Activated T-helper 1 cell treated with Interleukin-2 at 50 U/mL for 16 hours (primary cell): ENCODE measurements at places on chromosomes 16 and 17.
A peak's percentile ranks its signal among the peaks of the same experiment; 100 is the strongest.

GRCh38 chr17:31428512-31428911 is 37.0 kb downstream of the RAB11FIP4 start:
- no peak for DNase-seq

GRCh38 chr16:17511340-17511739 is 40.6 kb upstream of the XYLT1 start:
- no peak for DNase-seq

DNA sequence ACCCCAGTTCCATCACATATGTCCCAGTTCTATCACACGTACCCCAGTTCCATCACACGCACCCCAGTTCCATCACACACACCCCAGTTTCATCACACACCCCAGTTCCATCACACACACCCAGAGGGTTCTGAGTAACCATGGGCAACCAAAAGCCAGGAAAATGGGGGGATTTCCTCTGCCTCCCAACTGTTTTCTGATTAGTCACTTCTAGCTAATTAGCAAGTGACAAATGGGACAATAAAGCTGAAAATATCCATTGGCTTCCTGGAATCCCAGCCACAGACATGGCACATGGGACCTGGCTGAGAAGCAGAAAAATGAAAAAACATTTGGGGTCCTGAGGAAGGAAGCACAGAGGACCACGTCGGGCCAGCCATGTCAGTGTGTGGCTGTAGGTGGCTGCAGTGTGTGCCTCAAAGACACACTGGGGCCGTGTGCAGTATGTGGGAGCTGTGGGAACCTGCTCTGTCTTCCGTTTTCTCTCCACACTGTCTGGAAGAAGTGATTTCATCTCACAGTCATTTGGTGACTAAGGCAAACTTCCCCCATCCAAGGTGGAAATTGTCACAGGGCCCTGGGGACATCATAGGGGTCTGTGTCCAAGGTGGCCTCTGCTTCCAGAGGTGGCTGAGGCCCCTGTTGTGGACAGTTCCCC is 106.7 kb downstream of the CMIP start:
- DNase-seq = no peak

DNA sequence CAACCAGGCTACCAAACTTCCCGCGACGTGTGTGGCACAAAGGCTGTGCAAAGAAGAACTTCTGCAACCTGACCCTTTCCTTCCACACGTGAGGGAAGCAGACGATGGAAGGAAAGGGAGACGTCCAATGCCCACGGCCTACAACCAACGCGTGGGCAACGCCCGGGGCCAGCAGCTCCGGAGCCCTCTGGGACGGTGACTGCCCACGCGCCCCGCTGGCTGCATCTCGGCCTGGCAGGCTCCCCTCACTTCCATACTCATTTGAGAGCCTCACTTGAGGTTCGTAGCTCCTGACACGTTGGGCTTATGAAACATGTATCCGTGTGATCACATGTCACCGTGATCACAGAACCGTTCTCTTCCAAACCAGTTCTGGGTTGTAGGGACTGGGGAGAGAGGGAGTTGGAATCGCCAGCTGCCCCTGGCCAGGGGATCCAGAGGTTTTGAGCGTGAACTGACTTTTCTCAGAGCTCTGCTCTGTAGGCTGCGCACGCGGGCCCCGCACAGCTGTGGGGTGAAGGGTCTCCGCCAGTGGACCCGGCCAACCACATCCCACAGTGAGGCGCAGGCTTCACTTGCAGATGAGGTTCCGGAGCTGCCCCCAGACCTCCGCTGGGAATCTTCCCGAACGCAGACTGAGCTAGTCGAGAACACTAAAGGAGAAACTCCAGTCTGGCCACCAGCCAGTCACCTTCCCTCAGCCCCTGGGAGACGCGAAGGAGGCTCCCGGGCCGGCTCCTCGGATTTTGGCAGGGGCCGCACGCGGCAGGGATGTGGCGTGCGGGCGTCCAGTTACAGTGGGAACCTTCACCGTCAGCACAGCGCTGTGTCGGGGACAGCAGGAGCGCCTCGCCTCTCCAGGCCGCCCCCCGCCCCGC is 1.0 kb downstream of the LMF1 start:
- no peak for DNase-seq

- DNase-seq = no peak
Observed at GRCh38 chr17:14048169-14048568, 21.1 kb upstream of the COX10 start.

GRCh38 chr16:8713635-8714172 is 39.3 kb downstream of the ABAT start:
- DNase-seq = no peak

GRCh38 chr16:14036889-14037288 is 34.2 kb upstream of the MRTFB start:
- no peak for DNase-seq

- no peak for DNase-seq
Observed at GRCh38 chr17:6313835-6314234, 121.1 kb downstream of the AIPL1 start.

GRCh38 chr17:76635659-76636360 is 7.7 kb downstream of the ST6GALNAC1 start:
- DNase-seq = no peak

GRCh38 chr17:45759761-45760160 is 24.4 kb upstream of the CRHR1 start:
- DNase-seq = no peak

- DNase-seq = peak; percentile 64
Observed at GRCh38 chr16:84672276-84673202, 24.2 kb downstream of the KLHL36 start.

- no peak for DNase-seq
Observed at GRCh38 chr16:10624527-10624926, 44.1 kb upstream of the EMP2 start.

GRCh38 chr16:26712876-26713275 is 353.9 kb upstream of the C16orf82 start:
- no peak for DNase-seq

GRCh38 chr17:57447990-57448758 is 191.9 kb downstream of the MSI2 start:
- DNase-seq = no peak

DNA sequence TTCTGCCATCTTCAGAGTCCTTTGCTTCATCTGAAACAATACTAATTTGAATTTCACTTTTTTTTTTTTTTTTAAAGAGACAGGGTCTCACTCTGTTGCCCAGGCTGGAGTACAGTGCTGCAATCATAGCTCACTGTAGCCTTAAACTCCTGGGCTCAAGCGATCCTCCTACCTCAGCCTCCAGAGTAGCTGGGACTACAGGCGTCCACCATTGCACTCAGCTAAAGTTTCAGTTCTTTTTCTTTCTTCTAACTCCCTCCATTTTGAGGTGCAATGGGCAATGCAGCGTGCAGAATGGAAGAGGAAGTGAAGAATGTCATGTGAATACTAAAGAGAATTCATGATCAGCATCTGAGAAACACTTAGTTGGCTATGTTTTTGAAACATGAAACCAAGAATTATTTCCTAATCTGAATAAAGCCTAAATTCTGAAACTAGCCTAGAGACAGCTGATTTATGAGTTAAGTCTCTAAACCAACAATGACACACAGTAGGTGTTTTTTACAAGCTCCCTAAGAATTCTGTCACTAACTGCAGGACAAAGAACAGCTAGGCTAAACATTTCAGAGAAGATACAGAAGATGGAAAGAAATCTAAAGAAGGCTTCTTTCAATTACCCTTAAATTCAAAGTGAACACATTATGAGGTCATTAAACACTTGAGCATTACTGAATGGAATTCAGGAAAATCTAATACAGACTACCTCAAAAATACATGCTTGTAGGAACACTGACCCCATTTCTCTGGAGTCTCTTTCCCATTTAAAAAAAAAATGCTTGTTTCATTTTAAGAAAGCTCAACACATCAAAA is 21.0 kb downstream of the SNN start:
- DNase-seq = no peak

DNA sequence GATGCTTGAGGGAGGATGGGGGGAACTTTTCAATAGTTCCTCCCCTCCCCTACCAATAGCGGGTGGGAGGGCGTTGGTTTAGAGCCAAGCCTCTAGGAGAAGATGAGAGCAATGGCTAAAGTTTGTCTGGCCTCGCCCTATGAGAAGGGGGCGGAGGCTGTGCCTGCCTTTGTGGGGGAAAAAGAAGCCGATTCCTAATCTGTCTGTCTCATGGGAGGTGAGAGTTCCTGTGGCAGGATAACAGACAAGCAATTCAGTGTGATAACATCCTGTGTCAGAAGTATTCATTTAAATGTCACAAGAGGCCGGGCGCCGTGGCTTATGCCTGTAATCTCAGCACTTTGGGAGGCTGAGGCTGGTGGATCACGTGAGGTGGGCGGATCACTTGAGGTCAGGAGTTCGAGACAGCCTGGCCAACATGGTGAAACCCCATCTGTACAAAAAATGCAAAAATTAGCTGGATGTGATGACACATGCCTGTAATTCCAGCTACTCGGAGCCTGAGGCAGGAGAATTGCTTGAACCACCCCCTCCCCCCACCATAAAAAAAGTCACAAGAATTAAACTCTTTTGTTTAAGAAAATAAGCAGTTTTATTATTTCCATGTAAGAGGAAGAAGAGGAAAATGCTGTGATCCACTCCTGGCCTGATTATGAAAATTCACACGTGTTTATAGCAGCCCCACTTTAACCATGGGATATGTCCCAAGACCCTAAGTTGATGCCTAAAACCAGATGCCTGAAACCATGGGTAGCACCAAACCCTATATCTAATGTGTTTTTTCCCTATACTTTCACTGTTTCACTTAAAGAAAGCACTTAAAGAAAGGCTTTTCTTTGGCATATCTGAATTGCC is 1.7 kb downstream of the SLFN5 start:
- peak; percentile 66 for DNase-seq

DNA sequence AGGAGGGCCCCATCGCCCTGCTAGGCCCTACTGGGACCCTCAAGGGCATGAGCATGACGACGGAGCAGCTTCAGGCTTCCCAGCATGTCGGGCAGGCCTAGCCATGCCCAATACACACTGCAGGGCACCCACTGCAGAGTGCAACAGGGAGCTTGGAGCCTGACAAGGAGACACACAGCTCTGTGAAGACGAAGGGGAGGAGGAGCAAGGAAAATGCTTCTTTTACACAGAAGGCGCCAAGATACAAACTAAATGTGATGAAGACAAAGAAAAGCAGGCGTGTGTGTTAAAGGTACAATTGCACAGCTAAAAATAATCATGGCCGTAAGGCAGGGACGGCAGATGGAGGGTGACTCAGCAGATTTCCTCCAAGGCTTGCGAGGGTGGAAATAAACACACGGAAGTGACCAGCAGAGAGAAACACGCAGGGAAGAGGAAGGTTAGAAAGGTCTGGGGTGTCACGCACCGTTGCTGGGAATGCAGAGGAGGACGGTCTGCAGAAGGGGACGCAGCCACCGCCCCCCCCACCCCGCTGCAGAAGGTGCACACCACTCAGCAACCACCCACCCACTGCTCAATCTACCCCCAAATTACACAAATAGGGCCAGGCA is 108.5 kb downstream of the ZNF778 start:
- no peak for DNase-seq

GRCh38 chr16:77221482-77221881 is 22.3 kb downstream of the SYCE1L start:
- no peak for DNase-seq

DNA sequence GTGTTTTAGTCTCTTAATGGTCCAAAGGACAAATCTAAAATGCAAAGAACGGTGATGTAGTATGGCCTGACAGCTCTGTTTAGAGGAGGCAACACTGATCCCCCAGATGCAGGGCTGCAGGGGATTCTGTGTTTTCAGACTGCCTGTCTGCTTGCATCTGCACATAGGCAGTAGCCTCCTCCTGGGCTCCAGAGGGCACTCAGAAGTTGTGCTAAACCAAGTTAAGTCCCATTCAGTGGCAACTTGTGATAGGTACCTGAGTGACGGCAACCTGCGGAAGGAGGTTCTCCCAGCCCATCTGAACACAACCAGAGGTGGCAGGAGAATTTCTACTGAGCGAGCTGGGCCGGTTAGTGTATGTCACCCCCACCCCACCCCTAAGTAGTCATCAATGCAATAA is 9.9 kb downstream of the HAS3 start:
- DNase-seq = no peak

GRCh38 chr16:57842601-57843000 is 40.3 kb upstream of the KIFC3 start:
- DNase-seq = no peak

DNA sequence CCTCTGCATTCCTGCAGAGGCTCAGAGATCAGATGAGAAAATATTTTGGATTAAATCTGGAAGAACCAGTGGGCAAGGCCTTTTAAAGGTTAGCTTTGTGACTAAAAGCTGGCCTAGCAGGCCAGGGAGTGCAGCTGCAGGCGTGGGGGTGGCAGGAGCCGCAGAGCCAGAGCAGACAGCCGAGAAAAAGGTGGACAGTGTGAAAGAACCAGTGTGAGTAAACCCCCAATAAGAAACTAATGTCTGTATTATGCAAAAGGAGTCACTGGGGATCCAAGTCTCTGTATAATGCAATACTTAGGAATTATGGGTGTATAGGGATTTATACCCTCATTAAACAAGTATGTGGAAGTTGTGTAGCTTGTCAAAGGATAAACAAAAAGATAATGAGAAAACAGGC is 21.4 kb upstream of the SPACA3 start:
- DNase-seq = no peak

DNA sequence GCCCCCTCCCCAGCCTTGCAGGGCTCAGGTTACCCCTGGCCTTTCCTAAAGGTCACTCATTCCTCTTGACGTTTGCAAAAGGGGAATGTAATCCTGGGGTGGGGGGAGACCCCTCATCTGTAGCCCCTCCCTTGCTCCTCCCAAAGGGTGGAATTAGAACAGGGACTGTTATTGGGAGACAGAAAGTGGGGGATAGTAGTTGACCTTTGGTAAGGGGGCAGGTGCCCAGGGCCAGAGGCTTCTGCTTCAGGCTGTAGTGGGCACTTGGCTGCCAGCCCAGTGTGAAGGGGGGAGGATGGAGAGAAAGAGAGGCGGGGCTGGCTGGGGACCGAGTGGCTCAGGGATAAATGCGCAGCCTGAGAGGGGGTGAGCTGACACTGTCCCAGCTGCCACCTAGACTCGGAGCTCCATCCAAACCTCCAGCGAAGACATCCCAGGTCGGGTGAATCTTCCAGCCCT is at the start of gene ENO3:
Gene ENO3 (plus strand): TSS at position 374 of the 459 bp plus-strand sequence. CDS start 711 bp downstream, outside the sequence.
- DNase-seq = no peak

DNA sequence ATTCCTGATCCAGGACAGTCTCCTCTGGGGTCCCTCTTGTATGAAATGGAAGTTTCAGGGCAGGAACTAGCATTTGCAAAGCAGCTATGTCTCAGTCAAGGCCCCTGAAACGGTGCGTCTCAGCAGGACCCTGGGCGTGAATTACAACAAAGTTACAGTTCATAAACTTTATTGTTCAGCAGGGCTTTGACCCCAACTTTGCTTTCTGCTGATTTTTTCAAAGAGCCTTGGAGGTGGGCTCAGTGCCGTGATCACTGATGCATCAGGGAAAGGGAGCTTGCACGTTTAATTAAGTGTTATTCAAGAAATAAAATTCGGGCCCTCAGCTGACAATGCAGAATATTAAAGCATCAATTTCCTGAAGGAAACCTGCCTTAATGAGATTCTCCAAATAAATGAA is 260.1 kb upstream of the C16orf82 start:
- DNase-seq = no peak

GRCh38 chr17:55829995-55830612 is 79.3 kb downstream of the PCTP start:
- no peak for DNase-seq

DNA sequence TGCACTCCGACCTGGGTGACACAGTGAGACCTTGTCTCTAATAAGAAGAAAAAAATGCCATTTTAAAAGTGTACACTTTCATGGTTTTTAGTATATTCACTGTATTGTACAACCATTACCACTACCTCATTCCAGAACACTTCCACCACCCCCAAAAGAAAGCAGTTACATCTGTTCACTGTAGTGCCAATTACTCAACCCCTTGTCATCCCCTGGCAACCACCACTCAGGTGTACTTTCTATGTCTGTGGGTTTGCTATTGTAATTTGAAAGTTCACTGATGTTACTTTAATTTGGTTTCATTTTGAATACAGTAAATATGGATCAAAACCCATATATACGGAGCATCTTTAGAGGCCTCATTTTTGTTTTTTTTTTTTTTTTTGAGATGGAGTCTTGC is 6.1 kb downstream of the ZG16 start:
- no peak for DNase-seq
